Stimulated activated CD8-positive, alpha-beta memory T cell treated with anti-CD3 and anti-CD28 coated beads, Interleukin-4, amount 100 ng/mL, for 4 hours (primary cell): ENCODE measurements at places on chromosomes 16 and 17.

DNA sequence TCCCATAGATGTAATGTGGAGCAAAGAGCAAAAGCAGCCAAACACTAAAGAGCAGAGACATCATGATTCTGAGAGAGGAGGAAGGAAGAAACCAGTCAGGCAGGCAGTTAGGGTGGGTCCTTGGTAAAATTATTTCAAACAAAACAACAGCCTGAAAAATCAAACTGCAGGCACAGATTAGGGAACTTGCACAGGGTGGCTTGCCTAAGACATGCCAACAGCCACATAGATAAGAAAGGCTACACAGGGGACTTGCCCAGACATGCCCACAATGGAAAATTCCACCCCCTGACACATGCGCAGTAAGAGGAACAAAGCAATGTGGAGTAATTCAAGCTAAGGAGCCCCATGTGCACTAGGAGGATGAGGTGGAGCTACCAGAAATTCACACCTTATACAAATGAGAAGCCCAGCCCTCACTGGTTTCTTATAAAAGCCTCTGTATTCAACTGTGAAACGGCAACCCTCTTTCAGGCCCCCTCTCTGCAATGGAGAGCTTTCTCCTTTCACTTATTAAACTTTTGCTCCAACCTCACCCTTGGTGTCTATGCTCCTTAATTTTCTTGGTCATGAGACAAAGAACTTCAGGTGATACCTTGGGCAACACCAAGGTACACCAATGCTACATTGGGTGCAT, 7.3 kb upstream of the GAS7 start:
- DNase-seq: no peak

GRCh38 chr17:71850812-71851211, 270.0 kb upstream of the SOX9 start:
- DNase-seq: no peak

- DNase-seq: no peak
These were observed 35.4 kb upstream of the ABCC11 start for GRCh38 chr16:48282636-48283263.

DNA sequence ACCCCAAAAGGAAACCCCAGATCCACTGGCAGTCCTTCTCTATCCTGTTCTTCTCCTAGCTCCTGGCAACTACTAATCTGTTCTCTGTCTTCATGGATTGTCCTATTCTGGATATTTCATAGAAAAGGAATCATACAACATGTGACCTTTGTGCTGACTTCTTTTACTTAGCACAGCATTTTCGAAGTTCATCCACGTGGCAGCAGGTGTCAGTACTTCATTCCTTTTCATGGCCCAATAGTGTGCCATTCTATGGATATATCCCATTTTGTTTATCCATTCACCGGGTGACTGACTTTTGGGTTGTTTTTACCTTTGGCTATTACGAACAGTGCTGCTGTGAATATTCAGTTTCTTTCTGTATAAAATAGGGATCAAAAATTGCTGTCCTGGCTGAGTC, 10.4 kb upstream of the FA2H start:
- no peak for DNase-seq

GRCh38 chr16:4911970-4912386, 25.0 kb downstream of the PPL start:
- DNase-seq: no peak

DNA sequence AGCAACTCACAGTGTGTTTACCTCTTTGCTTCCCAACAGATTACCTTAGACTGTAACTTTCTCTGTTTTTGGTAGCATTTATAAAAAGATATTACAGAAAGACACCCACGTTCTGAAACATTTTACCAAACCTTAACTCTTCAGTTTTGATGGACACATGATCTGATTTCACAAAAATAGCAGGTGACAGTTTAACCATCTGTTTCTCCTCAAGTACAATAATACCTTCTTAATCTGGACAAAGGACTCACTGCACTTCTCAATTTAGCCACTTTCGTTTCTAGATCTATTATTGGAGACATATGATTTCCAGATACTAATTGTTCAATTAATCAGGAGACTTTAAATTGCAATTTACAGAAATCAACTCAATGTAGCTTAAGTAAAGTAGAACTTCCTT, 703.8 kb upstream of the KIF2B start:
- DNase-seq: no peak

GRCh38 chr16:26963109-26963508, 103.6 kb upstream of the C16orf82 start:
- no peak for DNase-seq
